A172 (cell line): ENCODE measurements at places on chromosomes 12 and 14. TPM values are rescaled to one million over a fixed set of nuclear protein-coding genes. Genes with fewer than 3 reads are reported as not detected.

DNA sequence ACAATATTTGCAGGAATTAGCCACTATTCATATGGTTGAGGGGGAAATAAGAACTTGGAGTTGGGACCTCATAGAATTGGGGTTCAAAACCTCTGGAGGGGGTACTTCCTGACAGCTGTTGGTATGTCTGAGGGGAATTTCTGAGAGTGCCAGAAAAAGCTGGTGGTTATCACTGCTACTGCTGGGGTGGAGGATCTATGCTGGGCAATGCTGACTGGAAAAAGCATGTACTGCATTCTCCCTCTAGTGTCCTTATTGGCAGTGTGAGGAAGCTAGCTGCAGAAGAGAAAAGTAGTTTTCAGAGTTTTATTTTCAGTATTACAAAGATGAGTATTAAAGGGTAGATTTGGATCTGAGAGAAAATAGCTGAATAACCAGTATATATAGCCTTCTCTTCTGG, 88.8 kb downstream of the FUT8 start:
- no peak for DNase-seq

- DNase-seq, result no peak
Measured at GRCh38 chr12:5371631-5372030, 60.3 kb upstream of the NTF3 start.

DNA sequence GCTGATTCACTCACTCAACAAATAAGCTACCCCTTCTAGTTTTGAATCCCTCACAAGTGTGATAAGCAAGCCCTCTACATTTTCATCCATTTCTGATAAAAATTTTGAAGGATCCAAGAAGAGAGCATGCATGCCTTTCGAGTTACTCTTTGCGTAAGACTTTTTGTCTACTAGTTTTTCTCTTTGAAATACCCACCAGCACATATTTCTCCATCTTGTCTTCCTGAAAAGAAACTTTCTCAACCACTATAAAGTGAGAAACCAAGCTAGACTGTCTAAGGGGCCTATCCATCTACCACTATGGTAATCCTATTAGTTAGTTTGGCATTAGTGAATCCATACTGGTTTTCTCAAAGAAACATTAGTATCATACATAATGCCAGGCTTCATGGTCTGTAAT, 56.9 kb downstream of the PARP11 start:
- DNase-seq, result no peak

DNA sequence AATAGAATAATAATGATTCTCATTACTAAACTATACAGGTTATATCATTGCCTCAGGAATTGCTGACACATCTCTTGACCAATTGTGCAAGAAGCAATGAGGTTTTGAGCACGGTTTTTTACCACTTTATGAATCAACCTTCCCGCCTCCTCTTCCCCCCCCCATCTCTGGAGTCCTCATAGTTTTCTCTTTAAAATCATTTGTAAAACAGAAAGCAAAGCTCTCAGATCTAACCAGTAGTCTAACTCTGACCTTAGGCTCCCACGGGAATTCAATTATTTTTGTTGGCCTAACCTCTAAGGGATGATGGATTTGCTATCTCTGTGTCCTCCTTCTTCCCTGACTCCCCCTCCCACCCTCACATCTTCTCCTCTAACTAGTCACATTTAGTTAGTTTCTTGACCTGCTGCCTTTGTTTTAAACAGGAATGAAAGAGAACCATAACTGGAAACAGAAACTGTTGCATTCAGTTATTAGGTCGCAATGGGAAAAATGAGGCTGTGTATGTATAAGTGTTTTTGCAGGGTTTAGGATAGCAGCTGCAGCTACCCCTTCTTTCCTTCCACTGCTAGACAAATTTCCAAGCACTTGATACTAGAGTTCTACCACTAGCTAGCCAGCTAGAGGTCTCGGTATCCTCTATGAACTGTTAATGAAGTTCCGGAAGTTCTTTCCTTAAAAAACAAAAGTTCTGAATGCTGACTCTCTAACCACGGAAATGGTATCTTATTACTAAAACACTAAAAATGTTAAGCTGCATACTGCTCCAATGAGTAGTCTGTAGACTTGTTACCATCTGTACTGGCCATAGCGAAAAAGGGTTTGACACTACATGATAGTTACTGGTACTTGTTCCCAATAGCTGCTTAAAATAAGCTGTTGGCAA, 65.4 kb downstream of the TAOK3 start:
- DNase-seq, result peak; percentile 82

The LRRC43 gene
- not detected in 2 replicates for total RNA-seq

The PTGER2 gene
- total RNA-seq, result 0.12 TPM in 1 of 2 replicates, not detected in the other

The GUCY2C gene
- total RNA-seq, result not detected in 2 replicates
